NCI-H1105 treated with DMSO at 0.1 percent for 48 hours (cell line): ENCODE measurements at places on chromosomes 3 and 15.

- DNase-seq = no peak
Observed at GRCh38 chr3:109852283-109852682, 514.9 kb upstream of the DPPA4 start.

GRCh38 chr3:146912241-146913015 is 307.3 kb upstream of the PLSCR5 start:
- DNase-seq = no peak

GRCh38 chr3:12965999-12966846 is 107.0 kb downstream of the IQSEC1 start:
- no peak for DNase-seq

DNA sequence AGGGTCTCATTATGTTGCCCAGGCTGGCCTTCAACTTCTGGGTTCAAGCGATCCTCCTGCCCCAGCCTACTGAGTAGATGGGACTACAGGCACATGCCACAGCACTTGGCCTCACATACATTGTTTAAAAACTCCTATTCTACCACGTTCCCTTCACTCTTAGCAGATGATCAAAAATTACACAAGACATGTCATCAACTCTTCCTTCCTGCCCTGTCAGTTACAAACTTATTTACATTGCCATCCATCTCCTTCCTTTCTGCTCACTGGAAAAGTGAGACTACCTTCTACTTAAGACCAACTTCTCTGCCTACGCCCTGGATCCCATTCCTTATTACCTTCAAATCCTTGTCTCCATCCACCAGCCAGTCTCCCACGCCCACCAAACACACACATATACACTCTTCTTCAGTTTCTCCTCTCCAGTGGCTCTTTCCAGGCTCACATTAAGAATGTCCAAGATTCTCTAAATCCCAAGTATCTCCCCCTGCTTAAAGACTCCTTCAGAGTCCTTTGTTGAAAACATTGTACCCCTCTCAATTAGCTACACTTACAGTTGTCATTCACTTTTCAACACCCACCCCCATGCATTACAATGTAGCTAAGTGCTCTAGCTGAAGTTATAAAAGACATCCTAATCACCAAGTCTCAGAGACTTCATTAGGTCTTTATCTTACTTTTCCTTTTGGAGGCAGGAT is 4.3 kb downstream of the PEAK1 start:
- no peak for DNase-seq

DNA sequence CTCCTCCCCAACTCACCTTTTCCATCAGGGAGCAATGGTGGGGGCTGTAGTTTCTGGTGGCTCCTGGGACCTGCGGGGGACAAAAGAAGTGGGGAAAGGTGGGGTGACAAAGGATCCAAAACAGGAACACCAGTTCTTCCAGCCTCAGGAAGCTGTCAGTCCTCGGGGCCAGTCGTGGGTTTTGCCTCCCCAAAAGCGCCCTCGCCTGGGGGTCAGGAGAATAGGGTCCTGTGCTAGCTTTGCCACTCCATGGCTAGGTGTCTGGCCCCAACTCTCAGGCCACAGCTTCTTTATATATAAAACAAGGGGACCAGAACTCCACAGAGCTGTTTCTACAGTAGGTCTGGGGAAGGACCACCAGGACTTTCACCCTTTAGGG is 4.0 kb downstream of the CCDC9B start:
- no peak for DNase-seq

- DNase-seq = peak; percentile 25
Observed at GRCh38 chr3:178202194-178202593, 334.0 kb upstream of the KCNMB2 start.

GRCh38 chr15:86591994-86592735 is 512.5 kb downstream of the AGBL1 start:
- peak; percentile 45 for DNase-seq
